ENCODE measurements at places on chromosomes 5 and 9.

DNA sequence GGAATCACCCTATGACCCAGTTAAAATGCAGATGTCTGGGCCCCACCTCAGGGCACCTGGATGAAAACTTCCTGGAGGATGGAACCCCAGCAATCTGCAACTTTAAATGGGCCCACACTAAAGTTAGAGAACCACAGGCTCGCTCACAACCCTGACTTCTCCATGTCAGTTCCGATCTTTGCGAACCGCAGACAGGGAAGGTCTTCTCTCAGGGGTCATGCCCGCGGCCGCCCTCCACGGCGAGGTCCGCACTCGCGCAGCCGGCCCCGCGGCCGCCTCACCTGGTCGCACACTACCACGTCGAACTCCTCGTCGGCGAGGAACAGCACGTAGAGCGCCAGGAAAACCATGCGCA lies 499 bp downstream of the ALG2 start:
- DNase-seq = no peak

- no peak for DNase-seq
Measured at GRCh38 chr5:159424123-159424522, 93.8 kb upstream of the IL12B start.

- no peak for DNase-seq
Measured at GRCh38 chr5:40240671-40241070, 439.0 kb upstream of the PTGER4 start.

DNA sequence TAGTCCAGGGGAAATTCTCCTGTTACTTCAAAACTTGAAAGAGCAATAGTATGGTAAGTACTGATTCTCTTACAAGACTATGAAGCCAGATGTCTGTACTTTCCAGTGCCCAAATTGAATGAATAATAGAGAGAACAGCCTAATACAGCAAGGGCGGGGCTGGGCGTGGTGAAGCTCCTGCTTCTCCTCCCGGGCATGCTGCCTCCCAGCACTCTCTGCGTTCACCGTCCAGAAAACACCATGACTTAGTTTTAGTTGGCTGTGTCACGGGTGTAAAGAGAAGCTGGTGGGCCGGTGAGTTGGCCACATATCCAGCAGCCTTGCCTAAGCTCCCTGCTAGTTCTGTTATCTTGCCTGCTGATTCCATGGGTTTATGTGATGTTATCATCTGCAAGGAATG lies 40.7 kb upstream of the ADAMTS2 start:
- no peak for DNase-seq

- DNase-seq = no peak
Measured at GRCh38 chr5:22076586-22076985, 776.6 kb downstream of the CDH12 start.

- DNase-seq = no peak
Measured at GRCh38 chr5:171736976-171737891, 48.4 kb upstream of the SMIM23 start.

DNA sequence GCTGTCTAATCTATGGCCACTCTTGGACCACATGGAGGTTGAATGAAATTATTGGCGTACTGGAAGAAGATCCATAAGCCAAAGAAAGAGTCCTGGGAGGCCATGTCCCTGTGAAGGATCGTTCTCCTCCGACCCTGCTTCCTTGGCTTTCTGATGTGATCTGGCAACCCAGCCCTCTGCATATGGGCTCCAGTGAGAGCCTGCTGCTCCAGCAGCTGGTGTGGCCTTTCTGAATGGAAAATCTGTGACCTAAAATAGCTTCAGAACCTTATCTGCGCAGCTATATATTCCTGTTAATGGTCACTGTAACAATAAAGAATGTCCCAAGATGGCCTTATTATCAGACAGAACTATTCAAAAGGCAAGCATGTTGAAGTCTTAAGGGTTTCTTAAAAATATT lies 40.2 kb upstream of the PHF2 start:
- no peak for DNase-seq

DNA sequence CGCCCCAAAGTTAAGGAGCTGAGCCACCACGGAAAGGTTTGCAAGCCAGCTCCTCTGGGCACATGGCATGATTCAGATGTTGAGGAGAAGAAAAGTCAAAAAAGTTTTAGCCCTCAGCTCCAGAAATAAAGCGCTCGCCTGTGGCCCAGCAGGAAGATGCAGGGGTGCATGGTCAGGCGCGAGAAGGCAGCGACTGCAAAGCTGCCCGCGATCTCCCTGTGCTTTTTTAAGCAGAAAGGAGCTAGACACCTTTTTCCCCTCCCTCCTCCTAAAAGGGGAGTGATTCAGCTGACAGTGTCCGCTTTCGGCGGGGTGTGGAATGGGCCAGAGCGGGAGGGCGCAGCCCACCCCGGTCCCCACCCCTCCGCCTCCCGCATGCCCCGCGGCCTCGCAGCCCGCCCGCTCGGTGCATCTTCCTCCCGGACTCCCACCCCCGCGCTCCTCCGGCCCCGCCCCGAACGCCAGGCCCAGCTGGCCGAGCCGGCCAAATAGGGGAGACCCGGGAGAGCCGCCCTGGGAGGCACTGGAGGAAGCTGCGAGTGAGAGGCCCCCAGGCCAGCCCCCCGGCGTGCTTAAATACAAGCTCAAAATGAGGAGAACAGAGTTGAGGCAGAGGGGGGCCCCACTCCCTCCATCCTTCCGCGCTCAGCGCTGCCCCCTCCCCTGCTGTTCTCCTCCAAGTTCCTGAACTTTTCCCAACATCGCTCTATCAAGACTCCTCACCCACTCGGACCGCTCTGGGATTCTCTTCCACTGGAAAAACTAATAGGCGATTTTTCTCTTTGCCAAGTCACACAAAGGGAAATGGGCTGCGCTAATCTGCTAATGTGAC lies at the start of gene ADAMTS12:
TSS of gene ADAMTS12 (minus strand) at position 203 of the 832 bp plus-strand sequence. CDS start at position 69, 134 bp downstream.
- DNase-seq = no peak

DNA sequence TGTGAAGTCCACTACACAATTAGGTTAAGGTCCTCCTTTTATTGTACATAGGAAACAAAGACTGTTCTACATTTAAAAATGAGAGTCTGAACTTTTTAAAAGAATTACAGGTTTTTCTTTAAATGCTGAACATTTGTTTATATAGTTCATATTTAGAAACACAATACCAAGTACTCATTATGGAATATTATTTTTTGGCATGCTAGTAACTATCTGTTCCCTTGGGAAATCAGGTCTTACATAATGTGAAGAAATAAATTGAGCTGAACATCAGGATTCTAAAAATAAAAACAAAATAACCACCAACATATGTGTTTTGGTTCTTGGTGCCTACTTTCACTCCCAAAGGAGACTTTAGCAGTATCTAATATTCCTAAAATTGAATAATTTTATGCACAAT lies 230.5 kb upstream of the IZUMO3 start:
- DNase-seq = no peak

DNA sequence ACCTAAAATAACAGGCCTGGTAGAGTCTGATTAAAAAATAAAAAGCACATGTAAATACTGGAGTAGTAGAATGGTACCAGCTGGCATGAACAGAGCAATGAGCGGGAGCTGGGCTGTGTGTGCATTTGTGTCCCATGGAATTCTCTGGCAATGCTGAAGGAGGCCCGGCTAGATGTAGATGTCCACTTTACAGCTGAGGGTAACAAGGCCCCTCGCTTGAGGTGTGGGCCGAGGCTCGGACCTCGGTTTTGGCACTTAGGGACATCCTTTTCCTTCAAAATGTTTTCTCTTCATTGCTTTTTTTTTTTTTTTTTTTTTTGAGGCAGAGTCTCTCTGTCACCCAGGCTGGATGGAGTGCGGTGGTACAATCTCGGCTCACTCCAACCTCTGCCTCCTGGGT lies 1.5 kb upstream of the FGD3 start:
- no peak for DNase-seq

GRCh38 chr9:1219284-1219683 lies 169.1 kb downstream of the DMRT2 start:
- no peak for DNase-seq

DNA sequence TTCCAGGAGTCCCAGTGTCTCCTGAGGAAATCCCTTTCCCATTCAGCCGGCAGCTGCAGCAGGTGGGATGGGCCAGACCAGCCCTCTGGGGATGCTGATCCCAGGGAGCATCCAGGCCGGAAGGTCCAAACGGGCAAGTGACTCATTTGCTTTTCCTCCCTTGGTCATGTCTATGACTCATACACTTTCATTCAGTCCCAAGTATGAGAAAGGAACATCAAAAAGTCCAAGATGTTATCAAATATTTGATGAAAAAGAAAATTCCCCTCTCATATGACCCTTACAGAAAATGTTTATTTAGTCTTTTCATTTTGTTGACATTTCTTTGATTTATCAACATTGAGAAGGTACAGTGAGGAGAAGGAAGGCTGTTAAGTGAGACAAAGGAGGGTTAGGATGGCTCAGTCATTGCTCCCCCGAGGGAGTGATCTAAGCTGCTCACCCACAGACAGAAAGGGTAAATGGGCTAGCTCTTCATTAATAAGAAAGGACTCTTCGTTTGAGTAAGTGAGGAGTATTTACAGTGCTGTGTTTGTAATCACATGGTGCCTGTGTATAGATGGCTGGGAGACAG lies 117.6 kb upstream of the ANKRD55 start:
- DNase-seq = no peak

DNA sequence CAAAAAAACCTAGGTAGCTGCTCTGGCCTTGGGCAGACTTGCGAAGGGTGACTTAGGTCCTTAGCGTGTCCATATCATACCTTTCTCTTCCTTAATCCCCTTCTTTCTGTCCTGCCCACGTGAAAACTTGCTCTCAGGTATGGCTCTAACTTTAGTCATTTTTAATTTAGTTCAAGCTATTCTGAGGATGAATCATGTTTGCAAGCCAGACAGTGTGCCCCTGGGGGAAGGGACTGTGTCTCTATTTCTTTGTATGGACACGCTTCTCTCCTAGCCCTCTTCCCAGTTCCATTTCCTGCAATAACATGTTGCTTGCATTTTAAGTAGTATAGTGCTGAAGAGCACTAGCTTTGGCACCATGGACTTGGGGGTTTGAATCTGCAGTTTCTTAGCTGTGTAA lies 120.6 kb downstream of the PTTG1 start:
- no peak for DNase-seq

GRCh38 chr5:174412941-174413340 lies 311.4 kb upstream of the MSX2 start:
- no peak for DNase-seq

- DNase-seq = no peak
Measured at GRCh38 chr5:131647048-131647769, 12.2 kb upstream of the RAPGEF6 start.

- DNase-seq = no peak
Measured at GRCh38 chr5:57492632-57493031, 10.0 kb upstream of the ACTBL2 start.

DNA sequence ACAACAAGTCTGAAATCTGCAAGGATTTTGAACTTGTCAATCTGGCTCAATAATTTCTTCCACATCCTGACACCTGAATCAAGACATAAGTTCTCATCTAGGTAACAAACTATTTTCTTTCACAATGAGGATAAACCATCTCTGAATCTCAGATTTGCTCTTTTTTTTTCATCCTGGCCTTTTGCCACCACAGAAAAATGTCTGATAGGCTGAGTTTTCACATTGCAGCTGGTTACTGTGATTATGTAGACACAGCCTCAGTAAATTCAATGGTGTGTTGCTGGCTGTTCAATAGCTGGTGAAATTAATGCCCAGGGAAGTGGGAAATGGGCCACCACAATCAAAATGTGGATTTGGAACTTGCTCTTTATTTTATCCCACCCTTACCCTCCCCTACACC lies 2.8 kb upstream of the ADRA1B start:
- no peak for DNase-seq

DNA sequence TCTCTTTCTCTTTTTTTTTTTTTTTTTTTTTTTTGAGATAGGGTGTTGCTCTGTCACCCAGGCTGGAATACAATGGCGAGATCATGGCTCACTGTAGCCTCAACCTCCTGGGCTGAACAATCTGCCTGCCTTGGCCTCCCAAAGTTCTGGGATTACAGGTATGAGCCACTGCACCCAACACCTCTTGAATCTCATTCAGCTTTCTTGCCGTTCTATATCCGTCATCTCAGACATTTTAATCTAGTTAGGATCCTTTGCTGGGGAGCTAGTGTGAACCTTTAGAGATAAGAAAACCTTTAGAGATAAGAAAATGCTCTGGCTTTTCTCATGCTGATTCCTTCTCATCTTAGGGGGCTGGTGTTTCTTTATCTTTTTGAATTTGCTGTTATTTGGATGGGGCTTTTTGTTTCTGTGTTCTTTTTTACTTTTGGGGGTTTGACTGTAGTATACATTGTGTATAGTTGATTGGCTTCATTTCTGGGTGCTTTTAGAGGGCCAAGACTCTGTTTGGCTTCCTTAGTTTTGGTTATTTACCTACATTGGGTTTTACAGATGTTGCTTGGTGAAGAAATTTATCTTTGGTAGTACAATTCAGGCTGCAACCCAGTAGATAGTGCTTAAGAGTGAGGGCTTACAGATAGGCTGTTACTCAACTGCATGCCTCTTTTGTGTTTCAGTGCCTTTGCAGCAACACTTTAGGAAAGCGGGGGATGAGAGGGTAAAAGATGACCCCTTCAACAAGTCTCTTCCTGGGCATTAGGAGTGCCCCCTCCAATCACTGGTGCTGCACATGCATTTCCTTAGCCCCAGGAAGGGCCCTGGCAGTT lies 41.9 kb upstream of the SLC36A1 start:
- DNase-seq = no peak

DNA sequence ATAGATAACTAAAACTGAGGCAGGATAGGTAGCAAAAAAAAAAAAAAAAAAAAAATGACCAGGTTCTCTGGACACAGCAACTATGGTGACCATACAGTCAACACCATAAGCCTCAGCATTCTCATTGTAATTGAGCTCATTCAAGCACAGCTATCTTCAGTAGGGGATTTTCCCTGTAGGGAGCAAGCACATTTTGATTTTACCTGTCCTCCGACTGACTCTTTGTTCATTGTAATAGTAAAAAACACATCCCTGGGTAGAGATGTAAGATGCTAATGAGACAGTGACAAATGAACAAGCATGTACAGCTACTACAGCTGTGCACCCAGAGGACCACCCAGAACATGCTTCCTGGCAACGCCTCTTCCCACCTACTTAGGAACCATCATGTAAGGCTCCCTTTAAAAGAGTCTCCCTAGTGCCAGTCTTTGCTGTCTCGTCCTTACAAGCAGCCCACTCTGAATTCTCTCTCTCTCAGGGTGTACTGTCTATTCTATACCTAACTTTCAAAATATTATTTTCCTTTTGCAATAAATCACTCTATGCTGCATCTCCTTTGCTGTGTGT lies 65.0 kb upstream of the FBXW11 start:
- no peak for DNase-seq

- DNase-seq = no peak
Measured at GRCh38 chr9:129629251-129629820, 3.4 kb downstream of the NTMT1 start.

Measured in anterior cingulate cortex (tissue), 58 donors.